Aorta (tissue), 5 donors: ENCODE measurements at places on chromosomes 12 and 14. TPM values are rescaled to one million over a fixed set of nuclear protein-coding genes. Genes with fewer than 3 reads are reported as not detected.

GRCh38 chr14:55535516-55536203 is 44.3 kb upstream of the KTN1 start:
- no peaks in the 10 kb centered on the region for H3K36me3 ChIP-seq
- no peak overlapping the region for H3K27ac ChIP-seq
- DNase-seq: no peak
- H3K4me1 ChIP-seq: no peaks in the 10 kb centered on the region
- H3K27me3 ChIP-seq: no peaks in the 10 kb centered on the region

DNA sequence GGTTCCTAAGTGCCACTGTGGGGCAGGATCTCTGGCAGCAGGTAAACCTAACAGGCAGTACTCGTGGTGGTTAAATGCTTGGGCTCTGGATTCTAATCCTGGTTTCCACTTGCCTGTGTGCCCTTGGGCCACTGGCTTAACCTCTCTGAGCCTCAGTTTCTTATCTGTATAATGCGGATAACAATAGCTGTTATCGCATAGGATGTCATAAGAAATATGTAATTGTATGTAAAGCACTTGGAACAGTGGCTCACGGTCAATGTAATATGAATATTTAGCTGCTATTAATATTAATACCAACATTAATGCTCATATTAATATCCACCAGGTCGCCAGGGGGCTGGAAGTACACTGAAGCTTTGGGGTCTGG is 16.8 kb downstream of the FOXN4 start:
- DNase-seq: no peak
- no peak overlapping the region for H3K27ac ChIP-seq
- no peaks in the 10 kb centered on the region for H3K4me1 ChIP-seq

DNA sequence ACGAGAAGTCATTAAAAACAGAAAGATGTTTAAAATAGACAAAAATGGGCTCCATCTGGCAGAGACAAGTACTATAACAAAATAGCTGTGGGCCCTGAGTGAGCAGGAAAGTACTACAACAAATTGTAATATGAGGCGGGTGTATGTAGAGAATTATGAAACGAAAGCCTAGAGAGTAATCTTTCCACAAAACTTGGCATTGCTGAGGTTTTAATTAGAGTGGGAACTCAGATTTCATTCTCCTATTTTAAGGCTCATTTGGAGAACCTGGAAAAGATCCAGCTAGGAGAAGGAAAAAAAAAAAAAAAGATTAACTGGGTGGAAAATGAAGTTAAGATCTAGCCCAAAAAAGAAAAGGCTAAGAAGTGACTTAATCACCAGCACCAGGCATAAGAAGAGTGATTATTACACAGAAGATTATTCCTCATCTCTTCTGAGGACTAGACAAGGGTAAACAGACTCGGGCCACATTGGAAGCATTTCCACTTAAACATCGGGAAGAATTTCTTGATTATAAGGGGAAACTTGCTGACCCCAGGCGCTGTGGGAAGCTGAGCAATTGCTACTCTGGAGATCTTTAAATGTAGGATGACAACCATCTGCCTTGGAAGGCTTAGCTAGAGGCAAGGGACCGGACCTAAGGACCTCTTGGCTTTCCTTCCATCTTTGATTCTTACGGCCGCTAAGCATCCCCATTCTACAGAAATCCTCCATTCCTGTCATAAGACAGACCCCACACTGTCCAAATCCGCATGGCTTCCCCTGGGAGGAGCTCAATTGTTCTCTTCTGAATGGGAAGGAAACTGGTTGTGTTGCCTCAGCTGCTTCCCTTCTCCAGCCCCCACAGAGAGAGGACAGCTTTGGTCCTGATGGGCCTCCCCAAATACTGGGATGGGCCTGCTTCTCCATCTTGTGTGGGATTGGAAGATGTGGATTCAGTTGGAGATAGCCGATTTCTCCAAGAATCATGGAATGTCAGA is 40.6 kb downstream of the IGF1 start:
- DNase-seq: no peak
- no peaks in the 10 kb centered on the region for H3K36me3 ChIP-seq
- no peaks in the 10 kb centered on the region for H3K27me3 ChIP-seq
- no peak overlapping the region for H3K27ac ChIP-seq
- no peaks in the 10 kb centered on the region for H3K4me1 ChIP-seq

Gene ZNF385A
- 22.2 TPM for total RNA-seq

DNA sequence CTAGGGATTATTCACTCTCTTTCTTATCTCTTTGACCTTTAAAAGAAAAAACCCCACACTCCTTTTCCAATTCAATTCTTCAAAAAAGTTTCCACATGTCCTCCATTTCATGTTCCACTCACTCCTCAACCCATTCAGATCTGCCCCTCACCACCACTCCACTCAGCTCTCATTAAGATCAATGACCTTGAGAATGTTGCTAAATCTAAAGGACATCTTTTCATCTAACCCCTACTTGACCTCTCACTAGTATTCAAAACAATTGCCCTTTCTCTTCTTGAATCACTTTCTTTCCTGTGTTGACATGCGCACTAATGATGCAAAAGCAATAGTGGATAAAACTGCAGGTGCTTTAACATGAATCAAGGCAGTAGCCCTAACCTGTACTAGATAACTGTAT is 9.9 kb downstream of the HECTD1 start:
- no peak for DNase-seq
- no peak overlapping the region for H3K27ac ChIP-seq
- no peak overlapping the region for H3K4me3 ChIP-seq
- no peaks in the 10 kb centered on the region for H3K36me3 ChIP-seq
- no peaks in the 10 kb centered on the region for H3K4me1 ChIP-seq

DNA sequence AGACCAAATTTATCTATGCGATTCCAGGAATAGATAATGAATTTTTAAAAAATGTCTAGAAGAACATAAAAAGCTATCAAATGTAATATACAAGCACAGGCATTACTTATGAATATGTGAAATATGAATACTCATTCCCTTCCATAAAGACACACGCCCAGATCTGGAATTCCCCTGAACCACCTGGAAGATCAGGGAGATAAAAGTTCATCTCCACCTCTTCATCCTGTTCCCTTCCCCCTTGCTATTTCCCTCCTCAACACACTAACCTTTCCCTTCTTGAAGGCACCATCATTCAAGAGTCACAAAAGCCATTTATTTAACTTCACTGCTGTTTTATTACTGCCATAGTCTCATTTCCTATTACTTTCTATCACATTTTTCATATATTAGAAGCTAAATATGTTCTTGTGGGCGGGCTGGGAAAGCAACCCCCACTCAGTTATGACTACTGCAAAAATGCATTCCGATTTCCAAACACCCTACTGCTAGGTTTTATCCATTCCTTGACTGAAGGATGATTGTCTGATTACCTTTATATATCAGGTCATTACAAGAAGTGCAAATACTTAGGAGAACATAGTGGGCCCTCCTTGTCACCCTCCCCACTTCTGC is 16.1 kb downstream of the FGD6 start:
- no peak for DNase-seq
- no peaks in the 10 kb centered on the region for H3K27me3 ChIP-seq
- no peaks in the 10 kb centered on the region for H3K36me3 ChIP-seq
- H3K27ac ChIP-seq: no peak overlapping the region
- peaks cover 15% of the 10 kb centered on the region for H3K4me1 ChIP-seq

Gene CCDC38
- not detected for total RNA-seq

Gene FAM222A
- 0.48 TPM for total RNA-seq

DNA sequence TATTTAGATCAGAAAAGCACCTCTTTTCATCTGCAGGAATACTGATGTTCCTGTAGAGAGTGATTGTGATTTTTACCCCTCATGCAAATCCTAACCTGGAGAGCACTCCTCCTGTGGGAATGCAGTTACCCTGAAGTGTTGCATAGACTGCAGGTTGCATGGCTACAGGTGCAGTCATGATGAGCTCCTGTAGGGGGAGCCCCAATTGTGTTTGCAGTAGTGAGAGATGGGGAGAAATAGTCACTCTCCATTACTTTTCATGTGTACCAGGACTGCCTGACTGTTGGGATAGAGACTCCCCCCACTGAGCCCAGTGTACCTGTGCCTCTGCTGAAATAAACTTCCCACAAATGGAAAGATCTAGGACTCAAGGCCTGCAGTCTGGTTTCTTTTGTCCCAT is 1086.5 kb downstream of the SLC6A15 start:
- no peaks in the 10 kb centered on the region for H3K36me3 ChIP-seq
- H3K4me1 ChIP-seq: no peaks in the 10 kb centered on the region
- H3K27ac ChIP-seq: no peak overlapping the region
- H3K27me3 ChIP-seq: no peaks in the 10 kb centered on the region
- H3K4me3 ChIP-seq: no peak overlapping the region

DNA sequence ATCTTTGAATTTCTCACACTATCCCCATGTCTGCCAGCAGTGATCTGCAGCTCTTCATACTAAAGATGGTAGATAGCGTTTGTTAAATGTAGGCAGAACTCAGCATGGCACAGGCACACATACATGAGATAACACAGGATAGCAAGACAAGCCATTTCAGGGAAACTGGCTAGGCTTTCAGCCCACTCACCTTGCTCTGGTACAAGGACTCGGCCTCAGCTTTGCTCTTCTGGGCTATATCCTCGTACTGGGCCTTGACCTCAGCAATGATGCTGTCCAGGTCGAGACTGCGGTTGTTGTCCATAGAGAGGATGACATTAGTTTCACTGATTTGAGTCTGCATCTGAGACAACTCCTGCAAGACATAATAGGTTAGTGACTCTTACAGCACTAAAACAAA is 3.1 kb downstream of the KRT1 start:
- no peak overlapping the region for H3K4me3 ChIP-seq
- no peaks in the 10 kb centered on the region for H3K36me3 ChIP-seq
- no peaks in the 10 kb centered on the region for H3K27me3 ChIP-seq
- H3K4me1 ChIP-seq: no peaks in the 10 kb centered on the region

DNA sequence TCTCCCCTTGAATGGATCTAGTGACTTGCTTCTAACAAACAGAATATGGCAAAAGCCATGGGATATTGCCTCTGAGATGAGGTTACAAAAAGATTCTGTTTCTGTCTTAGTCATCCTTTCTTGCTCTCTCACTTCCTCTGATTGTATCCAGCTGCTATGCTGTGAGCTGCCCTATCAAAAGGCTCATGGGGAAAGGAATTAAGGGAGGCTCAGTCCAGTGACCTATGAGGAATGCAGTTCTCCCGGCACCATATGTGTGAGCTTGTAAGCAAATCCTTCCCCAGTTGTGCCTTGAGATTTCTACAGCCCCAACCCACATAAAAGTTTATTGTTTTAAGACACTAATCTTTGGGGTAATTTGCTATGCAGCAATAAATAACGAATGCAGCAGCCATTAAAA is 183.1 kb downstream of the KLHL28 start:
- H3K4me3 ChIP-seq: no peak overlapping the region
- no peaks in the 10 kb centered on the region for H3K36me3 ChIP-seq
- no peaks in the 10 kb centered on the region for H3K4me1 ChIP-seq
- no peaks in the 10 kb centered on the region for H3K27me3 ChIP-seq
- DNase-seq: no peak

Gene FSCB
- total RNA-seq: not detected

Gene LRTM2
- not detected for total RNA-seq

DNA sequence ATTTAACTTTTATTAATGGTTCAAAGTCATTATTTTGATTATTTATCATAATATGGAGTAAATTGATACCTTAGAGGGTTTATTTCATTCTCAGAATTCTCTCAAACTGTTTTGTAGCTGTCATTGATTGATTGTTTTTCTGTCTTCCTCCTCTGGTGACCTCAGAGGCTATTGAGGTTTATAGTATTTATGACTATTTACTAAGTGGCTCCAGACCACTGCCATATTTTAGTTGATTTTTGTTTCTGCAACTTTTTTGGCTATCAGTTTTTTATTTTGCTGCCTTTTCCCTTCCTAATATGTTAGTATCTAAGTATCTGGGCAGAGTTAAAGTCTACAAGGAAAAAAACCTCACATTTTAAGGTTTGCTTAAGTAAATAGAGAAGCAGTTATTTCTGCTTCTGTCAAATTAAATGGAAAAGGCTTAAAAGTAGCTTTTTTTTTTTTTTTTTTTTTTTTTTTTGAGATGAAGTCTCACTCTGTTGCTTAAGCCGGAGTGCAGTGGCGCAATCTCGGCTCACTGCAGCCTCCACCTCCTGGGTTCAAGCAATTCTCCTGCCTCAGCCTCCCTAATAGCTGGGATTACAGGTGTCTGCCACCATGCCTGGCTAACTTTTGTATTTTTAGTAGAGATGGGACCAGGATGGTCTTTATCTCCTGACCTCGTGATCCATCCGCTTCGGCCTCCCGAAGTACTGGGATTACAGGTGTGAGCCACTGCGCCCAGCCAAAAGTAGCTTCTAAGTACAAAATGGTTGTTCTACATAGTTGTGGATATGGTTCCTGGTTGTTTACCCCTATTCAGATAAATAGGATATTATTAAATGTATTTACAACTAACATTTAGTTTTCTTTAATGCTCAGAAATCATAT is 8.2 kb downstream of the MDM2 start:
- H3K4me3 ChIP-seq: no peak overlapping the region
- no peaks in the 10 kb centered on the region for H3K36me3 ChIP-seq
- no peak for DNase-seq
- H3K4me1 ChIP-seq: no peaks in the 10 kb centered on the region
- H3K27ac ChIP-seq: no peak overlapping the region
- H3K27me3 ChIP-seq: no peaks in the 10 kb centered on the region

Gene DNAJC22
- not detected for total RNA-seq

DNA sequence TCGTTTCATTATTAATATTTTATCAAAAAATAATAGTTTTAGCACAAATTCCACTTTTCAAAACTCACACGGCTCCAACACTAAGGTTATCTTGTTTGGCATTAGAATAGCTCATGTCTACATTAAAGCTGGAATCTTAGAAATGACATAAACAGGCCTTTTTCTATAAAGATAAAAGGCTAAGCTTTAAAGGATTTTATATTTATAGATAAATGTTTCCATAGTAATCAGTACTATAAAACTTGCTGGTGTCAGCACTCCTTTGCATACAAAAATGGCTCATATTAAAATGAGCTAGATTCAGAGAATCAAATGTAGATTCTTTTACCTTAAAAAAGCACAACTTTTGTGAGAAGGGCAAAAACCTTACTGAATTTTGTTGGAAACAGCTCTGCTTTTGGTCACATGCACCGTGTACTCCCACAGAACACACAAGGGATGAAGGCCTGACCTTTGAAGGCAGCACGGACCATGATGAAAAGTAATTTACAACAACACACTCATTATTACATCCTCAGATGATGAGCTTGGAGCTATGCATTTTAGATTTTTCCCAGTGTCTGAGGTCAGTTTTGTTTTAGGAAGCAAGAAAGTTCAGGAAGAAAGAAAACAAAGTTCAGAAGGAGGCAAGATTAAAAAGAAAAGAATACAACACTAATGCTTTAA is 202.8 kb downstream of the BCAT1 start:
- H3K36me3 ChIP-seq: no peaks in the 10 kb centered on the region
- DNase-seq: no peak
- H3K4me1 ChIP-seq: no peaks in the 10 kb centered on the region
- H3K27ac ChIP-seq: no peak overlapping the region
- no peak overlapping the region for H3K4me3 ChIP-seq

GRCh38 chr14:68231898-68232297 is 412.3 kb downstream of the RAD51B start:
- no peak overlapping the region for H3K27ac ChIP-seq
- H3K4me1 ChIP-seq: no peaks in the 10 kb centered on the region
- DNase-seq: no peak
- H3K27me3 ChIP-seq: no peaks in the 10 kb centered on the region
- H3K4me3 ChIP-seq: no peak overlapping the region

Gene CELA1
- total RNA-seq: not detected

Gene MORN3
- not detected for total RNA-seq
